ENCODE measurements at places on chromosomes 11 and 22.

GRCh38 chr11:26558190-26558589 lies 13.9 kb downstream of the MUC15 start:
- no peak for DNase-seq

DNA sequence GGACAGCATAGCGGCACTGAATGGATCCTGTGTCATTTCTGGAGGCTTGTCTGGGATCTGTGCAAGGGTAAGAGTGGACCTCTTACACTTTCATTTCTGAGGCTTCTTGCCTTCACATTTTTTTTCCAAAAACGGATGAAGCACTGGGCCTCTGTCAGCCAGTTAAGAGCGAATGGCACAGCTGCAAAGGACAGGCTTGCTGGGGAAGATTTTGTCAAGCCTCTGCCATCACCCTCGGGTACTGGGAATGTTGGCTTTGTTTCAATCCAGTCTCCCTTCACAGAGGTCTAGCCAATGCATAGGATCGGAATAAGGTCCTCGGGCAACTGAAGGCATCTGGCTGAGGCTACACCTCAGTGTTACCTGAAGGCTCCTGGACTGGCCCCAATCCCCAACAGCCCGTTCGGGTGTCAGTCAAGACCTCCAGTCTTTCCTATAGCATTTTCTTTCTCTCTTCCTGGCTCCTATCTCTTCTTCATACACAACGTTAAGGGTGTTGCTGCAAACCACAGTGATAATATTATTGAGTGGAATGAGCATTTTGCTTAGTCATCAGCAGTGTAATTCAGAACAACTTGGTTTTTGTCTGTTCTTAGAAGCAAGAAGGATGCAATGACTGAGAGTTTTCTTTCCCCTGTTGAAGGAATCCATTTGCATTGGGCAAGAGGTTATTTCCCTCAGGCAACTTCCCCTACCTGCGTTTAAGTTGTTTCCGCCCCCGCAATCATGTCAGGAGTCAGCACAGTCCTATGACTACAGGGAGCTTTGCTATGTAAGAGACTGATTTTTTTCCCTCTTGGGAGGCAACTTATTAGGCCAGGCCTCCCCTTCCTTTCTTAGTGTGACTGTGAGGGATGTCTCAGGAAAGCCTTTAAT lies 22.8 kb downstream of the NPAT start:
- DNase-seq: no peak

DNA sequence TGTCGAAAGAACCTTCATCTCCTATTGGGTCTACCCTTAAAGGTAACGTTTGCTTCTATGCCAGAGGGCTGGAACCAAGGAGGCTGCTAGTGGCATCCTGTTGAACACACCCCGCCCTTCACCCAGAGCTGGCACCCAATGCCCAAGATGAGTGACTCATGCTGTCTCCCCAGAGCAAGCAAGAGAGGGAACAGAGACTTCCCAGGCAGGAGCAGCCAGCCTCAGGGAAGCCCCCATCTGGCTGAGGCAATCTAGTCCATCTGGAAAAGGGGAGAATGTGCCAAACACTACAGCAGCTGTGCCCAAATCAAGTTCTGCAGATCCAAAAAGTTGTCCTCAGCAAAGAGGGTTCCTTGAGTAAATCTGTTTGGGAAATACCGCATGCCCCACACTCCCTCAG lies 91.9 kb upstream of the TP53I11 start:
- DNase-seq: no peak

DNA sequence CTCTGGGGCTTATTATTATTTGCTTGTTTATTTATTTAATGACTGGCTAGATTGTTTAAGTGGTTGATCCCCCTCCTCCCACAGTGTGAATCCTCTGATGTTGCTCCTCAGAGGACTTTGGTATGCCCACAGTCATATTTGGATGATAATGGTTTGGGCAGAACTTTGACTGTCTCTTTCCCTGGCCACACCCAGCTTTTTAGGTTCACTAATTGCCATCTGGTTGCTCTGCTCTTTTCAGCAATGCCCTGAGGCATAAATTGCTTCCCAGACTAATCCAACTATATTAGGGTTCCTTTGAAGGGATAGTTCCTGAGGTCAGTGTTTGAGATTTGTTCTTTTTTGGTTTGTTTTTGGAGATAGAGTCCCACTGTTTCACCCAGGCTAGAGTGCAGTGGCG lies 99.3 kb upstream of the RRM1 start:
- DNase-seq: no peak

- no peak for DNase-seq
Observed at GRCh38 chr11:91906871-91907624, 317.6 kb upstream of the FAT3 start.

DNA sequence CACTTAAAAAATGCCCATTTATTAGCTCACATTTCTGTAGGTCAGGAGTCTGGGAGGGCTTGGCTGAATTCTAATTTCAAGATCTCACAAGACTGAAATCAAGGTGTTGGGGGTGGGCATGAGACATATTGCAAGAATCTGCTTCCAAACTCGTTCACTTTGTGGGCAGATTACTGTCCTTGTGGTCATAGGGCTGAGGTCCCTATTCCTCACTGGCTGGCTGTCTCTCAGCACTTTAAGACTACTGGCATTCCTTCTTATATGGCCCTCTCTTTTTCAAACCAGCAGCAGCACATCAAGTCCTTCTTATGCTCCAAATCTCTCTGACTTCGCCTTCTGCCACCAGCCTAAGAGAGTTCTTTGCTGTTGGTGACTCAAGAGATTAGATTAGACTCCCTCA lies 27.8 kb upstream of the MYOD1 start:
- DNase-seq: no peak

- no peak for DNase-seq
Observed at GRCh38 chr22:25656724-25657123, 85.3 kb upstream of the MYO18B start.

DNA sequence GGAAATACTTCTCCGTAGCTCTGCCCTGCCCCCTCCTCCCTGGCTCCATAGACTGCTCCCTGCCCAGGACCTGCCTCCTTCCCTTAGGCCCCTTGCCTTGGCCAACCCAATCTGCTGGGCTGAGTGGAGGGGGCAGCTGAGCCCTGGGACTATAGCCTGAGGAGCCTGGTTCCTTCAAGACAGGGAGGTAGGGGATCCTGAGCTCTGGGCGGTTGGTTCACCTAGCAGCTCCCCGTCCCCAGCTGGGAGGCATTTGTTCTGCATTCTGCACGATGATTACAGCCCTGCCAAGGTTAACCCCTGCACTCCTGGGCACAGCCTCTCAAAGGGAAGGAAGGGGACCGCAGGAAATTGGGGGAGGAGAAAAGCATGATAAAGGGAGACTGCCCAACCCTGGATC lies 3.6 kb upstream of the CDC42EP1 start:
- DNase-seq: no peak

DNA sequence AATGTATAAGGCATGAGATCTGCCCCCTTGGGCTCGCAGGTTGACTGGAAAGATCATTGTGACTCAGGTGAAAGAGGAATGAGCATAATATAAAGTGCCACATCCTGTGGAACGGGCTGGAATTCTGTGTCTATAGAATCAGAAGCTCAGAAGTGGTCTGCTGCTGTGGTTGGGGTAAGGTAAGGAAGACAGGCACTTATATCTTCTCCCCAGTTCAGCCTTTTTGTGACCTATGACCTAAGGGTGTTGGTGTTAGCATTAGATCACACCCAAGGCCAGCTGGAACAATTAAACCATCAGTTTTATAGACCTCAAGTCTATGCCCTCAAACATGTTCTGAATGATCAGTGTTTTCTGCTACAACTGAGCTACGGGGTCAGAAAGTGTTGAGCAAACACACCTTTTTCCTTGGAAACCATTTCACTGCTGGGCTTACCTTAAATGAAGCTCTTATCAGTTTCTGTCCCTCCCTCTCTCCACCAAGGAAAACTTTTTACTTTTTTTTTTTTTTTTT lies 15.7 kb upstream of the POU2AF3 start:
- no peak for DNase-seq

DNA sequence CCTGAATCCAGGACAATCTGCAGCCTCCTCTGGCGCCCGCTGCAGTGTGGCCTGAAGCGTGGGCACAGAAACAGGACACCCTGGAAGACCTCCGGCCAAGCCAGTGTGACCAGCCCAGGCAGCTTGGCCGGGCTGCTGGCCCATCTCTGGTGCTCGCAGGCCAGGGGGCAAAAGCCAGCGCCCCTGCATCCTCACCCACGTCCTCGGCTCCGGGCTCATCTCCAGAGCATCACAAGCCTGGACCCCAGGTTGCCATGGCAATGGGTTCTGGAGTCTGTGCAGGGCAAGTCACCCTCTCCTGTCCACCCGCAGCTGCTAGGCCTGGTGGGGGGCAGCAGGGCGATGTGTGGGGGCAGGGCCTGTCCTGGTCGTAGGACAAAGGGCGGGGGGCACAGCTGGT lies 9.3 kb upstream of the PDGFB start:
- no peak for DNase-seq

DNA sequence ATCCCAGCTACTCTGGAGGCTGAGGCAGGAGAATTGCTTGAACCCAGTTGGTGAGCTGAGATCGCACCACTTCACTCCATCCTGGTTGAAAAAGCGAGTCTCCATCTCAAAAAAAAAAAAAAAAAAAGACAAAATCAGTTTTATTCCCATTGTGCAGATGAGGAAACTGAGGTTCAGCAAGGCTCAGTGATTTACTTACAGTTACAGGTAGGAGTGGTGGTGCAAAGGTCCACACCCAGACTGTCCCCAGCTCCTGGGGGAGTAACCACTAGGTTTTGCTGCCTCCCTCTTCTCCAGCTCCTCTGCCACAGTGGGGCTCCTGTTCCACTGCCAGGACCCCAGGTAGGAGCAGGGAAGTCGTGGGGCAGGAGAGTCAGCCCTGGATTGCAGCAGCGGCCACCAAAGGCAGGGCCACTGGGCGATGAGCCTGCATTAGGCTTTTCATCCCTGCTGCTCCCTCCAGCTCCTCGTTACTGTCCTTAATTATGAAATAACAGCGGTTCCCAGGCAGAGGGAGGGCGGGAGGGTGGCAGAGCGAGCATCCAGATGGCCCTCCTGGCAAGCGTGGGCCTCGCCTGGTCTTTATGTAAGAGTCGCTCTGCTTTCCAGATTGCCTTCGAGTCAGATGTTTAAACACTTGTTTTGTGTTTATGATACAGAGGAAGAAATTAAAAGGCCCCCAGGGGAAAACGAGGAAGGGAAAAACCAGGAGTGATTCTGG lies 15.5 kb upstream of the RASD2 start:
- DNase-seq: no peak

GRCh38 chr11:109845437-109845836 lies 247.8 kb upstream of the ZC3H12C start:
- no peak for DNase-seq

Data from head of caudate nucleus (tissue), 42 donors.